ENCODE measurements at places on chromosomes 5 and 9.

DNA sequence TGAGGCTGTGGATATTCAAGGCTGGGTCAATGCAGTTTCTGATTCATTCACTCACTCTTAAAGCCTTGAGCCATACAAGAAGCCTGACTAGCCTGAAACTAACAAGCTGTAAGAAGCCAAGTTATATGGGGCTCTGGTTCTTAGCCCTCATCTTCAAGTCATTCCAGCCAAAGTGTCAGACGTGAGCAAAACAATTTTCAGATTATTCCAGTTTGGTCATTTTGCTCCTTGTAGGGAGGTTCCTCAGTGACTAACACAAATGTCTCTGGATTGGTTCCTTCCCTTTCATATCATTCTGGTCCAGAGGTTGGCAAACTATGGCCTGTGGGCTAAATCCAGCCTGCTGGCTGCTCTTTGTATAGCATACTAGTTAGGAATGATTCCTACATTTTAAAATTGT is 12.5 kb upstream of the SHOC1 start:
- DNase-seq: no peak

DNA sequence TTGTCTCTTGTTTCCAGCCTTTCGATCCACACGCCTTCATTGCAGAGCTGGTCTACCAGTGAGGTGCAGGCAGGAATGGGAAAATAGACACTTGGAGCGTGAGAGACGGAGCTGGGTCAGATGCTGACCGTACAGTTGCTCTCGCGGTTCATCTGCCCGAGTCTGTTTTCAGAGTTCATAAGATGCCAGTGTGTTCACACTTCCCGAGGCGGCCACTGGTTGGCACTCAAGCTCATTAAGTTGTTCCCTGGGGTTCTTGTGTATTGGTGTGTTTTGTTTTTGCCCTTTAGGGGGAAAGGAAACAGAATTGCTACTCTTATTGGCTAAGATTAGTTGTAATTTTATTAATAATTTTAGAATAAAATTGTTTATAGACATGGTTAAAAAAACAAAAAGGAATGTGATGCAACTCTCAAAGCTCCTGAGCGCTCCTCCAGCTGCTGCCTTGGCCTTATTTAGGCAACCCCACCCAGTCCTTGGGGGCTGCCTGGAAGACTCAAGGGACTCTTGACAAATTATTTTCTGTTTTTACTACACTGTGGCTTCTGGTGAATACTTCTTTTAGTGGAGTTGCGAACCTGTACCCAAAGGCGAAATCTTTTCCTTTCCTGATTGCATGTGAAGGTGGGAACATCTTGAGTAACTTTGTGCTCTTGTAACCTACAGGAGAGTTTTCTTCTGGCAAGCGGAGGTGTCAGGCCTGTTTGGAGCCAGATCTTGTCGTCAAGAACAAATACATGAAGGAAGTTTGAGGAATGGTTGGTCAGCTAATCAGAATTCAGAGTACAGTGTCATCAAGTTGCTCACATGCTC is 146.1 kb downstream of the MAST4 start:
- no peak for DNase-seq

- DNase-seq: no peak
These were observed at the start of gene C5orf58 for GRCh38 chr5:170232786-170233185. TSS of gene C5orf58 (plus strand) at chr5:170232985. CDS start at chr5:170234977, 1,992 bp downstream.

DNA sequence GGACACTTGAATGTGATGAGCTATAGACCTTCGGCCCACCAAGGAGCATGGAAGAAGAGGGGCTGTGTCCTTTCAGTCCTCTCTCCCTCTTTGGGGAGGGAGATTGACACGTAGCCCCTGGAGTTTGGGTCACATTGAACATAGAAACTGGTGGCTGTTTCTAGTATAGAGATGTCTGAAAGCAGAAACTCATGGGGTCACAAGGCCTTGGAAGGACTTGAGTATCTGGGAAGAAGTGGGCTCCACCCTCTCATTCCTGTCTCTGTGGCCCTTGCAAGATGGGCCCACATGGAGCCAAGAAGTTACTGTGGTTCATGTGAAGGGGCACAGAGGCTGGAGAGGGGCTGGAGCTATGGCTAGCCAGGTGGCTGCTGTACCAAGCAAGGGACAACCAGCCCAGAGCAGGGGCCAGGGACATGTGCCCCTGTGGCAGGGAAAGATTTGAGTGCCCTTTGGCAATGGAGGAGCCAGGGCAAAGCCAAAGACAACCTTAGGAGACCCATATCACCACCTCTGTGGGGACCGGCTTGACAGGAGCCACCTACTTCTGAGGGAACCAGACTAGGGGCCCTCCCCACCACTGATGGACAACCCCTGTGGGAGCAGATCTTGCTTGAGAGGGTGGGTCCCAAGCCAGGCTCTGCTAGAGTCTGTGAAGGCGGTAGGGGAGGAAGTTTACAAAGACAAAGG is 12.8 kb upstream of the ANGPTL2 start:
- DNase-seq: no peak

- no peak for DNase-seq
These were observed 8.8 kb downstream of the SLC26A2 start for GRCh38 chr5:149969181-149969930.

DNA sequence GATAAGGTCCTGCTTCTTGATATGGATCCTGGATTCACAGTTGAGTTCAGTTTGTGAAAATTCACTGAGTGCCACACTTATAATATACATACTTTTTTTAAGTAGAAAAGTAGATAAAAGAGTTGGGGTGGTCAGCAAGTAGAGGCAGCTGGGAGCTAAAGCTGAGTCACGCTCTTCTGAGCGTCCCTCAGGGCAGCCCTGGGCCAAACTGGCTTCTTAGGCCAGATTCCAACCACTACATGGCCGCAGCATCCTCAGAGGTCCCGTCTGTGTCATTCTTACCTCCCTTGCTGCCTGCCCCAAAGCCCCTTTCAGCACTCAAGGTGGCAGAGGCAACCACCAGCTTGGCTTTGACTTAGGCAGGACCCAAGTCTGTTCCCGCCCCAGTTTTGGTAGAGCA is 123.3 kb upstream of the TBC1D2 start:
- no peak for DNase-seq

DNA sequence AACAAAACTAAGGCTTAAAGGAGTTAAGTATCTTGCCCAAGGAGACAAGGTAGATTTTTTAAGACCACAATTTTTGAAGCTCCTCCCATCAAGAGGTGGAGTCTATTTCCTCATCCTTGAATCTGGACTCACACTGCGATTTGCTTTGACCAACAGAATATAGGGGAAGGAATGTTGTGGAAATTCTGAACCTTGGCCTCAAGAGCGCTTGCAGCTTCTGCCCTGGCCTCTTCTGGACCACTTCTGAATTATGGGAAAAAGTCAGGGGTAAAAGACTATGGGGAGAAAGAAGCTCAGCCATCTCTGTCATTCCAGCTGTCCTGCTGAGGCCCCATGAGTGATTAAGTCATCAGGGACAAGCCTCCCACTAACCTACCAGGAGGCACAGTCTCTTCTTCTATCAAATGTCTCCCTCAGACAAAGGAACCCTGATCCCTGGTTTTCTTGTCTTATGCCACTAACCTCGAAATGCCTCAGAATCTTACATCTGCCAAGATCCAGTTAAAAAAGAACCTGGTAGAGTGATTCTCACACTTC is 25.9 kb downstream of the MAPKAP1 start:
- DNase-seq: no peak

DNA sequence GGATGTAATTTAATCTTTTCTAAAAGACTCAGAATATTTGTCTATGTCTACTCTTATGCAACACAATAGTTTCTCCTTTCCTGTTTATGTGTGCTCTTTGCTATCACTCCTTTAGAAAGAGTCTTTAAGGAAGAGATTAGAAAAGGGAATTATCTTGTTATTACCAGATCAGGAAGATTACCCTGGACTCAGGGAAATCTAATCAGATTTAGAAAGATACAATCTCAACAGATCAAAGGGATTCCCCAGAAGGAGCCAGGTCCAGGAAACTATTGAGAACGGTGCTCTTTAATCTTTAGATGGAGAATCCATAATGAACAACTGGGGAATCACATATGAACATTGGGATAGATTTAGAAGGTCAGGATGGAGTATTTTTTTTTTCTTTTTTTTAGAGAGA is 32.4 kb upstream of the ZFR start:
- DNase-seq: no peak

DNA sequence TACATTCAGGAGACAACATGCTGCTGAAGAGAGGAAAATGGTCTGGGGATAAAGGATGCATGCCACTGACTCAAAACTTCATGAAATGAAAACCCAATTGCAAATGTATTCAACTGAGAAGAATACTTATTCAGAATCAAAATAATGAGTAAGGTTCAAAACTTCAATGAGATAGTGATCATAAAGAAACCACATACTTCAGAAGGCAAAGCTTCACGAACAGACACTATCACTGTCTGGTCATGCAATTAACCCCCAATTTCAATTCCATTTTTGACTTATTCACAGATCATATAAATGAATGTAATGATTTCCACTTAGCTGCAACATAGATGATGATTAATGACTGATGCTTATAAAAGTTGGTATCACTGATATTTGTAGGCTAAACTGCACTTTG is 33.0 kb upstream of the CTNNAL1 start:
- DNase-seq: no peak

GRCh38 chr5:91126448-91126847 is 256.7 kb downstream of the ARRDC3 start:
- DNase-seq: peak; percentile 46

DNA sequence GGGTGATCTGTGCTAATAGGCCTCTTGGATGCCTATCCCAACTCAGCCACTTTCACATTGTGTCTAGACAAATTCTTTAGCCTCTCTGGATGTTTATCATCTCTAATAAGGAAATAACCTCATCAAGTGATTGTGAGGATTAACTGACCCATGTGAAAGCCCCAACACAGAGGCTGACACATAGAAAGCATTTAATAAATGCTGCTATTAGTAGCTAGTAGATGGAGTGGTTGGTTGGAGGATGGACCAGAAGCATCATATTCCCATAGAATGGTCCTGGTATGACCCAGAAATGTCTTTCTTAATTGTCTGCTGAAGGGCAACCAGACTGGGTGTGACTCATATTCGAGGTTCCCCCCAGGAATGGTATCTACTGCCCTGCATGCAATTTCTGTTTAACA is 124.4 kb downstream of the PIK3R1 start:
- no peak for DNase-seq

GRCh38 chr5:39231705-39232525 is 12.6 kb upstream of the FYB1 start:
- no peak for DNase-seq

GRCh38 chr9:114503009-114503408 is 2.3 kb downstream of the WHRN start:
- no peak for DNase-seq

DNA sequence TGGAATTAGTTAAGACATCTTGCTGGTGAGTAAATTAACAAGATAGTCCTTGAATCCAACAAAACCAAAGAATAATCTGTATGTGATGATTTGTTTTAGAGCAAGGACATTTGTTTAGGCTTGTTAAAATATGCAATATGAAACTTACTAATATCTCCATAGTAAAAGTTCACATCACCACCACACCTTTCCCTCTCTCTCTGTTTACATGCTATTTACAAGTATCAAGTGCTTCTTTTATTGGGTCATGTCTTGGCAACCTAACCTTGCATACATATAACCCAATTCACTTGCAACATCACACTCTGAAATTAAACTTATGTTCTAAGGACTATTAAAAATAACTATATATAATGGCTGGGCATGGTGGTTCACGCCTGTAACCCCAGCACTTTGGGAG is 161.3 kb downstream of the CCDC192 start:
- DNase-seq: no peak

DNA sequence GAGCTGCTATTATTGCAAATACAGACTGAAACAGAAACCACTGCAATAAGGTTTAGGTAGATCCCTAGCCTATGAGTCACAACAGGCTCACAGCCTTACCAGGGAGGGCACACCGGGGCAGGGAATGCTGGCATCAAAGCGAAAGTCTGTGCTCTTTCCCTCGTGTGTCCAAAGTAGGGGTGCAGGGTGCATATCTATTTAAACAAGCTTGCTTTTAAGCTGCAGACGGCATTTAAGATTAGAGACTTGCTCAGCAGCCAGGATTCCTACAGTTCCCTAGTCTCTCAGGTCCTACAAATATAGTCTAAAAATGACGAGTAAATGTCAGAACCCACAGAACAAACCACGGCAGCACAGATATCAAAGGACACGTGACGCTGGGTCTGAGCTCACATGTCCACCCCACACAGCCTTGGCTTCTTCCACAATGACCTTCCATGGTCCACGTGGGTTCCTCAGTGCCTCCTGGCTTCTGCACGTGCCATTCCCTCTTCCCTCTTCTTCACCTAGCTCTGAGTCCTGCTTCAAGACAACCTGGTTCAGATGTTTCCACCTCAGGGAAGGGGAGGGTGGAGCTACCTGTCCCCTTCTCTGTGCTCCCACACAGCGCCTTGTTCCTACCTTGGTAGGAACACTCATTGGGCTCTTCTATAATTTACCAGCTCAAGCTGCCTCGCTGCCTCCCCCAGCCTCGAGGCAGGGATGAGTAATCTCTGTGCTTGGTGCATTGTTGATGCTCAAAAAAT is 193.2 kb downstream of the MAPKAP1 start:
- peak; percentile 75 for DNase-seq

GRCh38 chr5:71971862-71972261 is 135.4 kb upstream of the MAP1B start:
- DNase-seq: no peak

- DNase-seq: no peak
These were observed 3.4 kb upstream of the CNTRL start for GRCh38 chr9:121071370-121071755.

- peak; percentile 22 for DNase-seq
These were observed 197.0 kb downstream of the TRPM3 start for GRCh38 chr9:70924380-70924779.

- DNase-seq: no peak
These were observed 74.7 kb upstream of the ANXA1 start for GRCh38 chr9:73076970-73077369.

GRCh38 chr9:10366171-10366779 is 246.5 kb downstream of the PTPRD start:
- no peak for DNase-seq

DNA sequence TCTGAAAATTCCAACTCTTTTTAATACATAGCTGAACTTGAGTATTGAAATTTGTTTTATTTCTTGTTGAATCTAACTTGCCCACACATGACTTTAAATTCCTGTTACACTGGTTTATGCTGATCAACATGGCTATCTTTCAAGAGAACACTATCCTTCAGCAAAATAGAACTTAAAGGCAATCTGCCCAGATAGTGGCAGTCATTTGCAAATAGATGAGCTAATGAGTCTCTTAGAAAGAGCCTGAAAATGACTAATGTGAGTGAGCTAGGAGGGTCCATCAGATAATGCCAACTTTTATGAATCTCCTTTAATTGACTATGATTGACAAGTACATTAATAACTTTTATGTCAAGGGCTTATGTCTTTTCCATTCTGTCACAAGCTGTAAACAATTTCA is 1360.8 kb upstream of the C9orf72 start:
- no peak for DNase-seq

DNA sequence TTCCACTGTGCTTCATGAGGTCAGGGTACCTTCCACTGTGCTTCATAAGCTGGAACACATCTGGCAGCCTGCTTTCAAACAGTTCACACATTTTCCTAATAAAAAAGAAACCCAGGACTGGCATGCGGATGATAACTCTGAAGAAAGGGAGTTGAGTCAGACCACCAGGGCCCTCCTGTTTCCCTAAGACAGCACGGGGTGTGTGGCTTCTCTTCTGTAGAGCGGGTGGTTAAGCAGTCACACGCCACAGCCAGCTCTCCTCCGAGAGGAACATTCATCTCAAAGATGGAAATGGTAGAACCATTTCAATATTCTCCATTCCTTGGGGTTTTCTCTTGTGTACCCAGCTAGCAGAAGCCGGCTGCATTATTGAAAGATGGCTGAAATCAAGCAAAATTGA is 128.1 kb upstream of the LMX1B start:
- no peak for DNase-seq

GRCh38 chr9:124255222-124255621 is 2.5 kb upstream of the NEK6 start:
- DNase-seq: no peak

GRCh38 chr9:116491219-116491618 is 195.9 kb upstream of the TRIM32 start:
- DNase-seq: no peak
